Stimulated activated CD8-positive, alpha-beta memory T cell treated with anti-CD3 and anti-CD28 coated beads, Interleukin-7, amount 100 ng/mL, for 1 hour (primary cell): ENCODE measurements at places on chromosomes 1 and 21.

DNA sequence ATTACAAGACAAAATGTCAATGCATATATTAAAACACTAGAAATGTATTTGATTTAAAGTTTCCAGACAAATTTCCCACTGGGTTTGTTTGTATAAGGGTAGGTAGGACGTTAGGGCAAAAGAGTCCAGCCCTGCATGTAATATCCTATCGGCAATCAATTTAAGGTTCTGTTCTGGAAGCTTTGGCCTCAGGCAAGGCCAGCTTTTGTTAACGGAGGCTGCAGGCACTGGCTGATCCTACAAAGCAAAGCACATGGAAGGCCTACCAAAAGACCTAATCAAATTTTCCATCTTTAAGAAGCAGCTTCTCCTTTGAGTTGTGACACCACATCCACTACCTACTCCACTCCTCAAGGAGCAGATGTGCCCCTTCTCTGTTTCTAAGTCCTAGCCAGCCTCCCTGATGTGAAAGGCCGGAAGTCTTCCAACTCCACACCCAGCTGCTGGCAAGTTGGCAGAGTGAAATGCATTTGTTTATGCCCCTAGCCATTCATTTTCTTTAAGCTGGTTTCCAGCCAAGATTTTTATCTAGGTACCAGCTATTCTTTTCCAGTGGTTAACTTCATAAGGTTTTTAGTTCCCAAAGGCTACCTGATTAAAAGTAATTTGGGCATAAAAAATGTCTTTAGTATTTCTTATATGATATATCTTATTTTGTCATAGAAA is 452.6 kb downstream of the PTBP2 start:
- DNase-seq, result no peak

- peak; percentile 29 for DNase-seq
Observed at GRCh38 chr1:25487628-25488027, 55.8 kb upstream of the LDLRAP1 start.

GRCh38 chr21:25133939-25134338 is 473.3 kb downstream of the MRPL39 start:
- no peak for DNase-seq

DNA sequence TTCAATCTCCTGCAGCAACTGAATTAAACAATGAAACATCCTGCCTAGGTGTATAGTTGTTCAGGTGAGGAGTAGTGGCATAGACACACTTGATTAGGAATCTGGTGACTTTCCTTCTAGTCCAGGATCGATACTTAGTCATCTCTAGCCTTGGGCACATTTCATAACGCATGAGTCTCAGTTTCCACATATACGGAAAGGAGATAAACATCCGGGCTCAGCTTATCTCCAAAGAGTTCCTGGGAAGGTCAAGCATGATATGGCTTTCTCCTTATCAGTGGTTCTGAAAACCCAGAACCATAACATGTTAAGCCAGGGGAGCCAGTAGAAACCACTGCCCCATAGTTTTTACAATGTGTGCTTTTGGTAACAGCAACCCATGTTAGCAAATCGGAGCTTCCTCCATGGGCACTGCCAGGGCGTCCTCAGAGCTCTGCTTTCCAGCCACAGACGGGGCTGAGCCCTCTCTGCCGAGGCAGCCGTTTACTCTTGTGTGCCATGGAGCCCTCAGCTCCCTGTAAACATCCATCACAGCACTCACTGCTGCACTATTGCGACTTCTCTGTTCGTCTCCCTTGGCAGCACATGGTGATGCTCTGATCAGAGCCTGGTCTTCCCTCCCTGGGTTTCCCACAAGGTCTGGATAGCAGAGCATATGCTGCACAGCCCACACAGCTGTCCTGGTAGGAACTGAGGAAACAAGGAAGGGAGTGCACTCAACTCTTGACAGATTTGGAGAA is 34.6 kb downstream of the RUNX1 start:
- no peak for DNase-seq

DNA sequence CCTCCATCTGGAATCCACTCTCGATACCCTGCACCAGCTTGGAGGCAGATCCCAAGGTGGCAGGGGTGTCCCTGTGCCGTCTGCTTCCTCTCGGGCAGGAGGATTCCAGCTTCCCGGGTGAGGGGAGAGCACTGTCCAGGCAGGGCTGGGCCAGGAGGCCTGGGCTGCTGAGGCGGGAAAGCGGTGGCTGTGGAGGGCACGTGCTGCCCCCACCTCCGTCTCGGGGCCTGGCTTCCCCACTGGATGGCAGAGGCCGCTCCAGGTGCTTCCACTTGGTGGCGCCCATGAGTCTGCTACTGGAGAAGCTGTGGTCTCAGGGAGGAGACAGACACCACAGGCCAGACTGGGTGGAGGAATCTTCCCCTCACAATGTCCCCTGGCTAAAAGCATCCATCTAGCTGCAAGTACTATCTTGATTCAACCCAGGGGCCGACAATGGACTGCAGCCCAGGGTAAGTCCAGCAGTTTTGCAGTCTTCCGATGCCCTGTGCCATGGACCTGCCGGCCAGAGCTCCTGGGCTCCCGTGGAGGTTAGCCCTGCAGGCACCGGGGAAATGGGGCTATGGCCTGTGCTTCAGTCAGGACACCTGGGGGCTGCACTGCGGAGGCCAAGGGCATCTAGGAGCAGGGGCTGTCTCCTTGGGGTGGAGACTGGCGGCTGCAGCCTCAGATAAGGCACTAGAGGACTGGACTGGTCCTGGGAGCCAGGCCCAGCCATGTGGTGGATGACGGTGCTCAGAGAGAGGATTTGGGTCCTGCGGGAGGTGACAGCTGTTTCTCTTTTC is 41.3 kb upstream of the EIF4G3 start:
- no peak for DNase-seq

DNA sequence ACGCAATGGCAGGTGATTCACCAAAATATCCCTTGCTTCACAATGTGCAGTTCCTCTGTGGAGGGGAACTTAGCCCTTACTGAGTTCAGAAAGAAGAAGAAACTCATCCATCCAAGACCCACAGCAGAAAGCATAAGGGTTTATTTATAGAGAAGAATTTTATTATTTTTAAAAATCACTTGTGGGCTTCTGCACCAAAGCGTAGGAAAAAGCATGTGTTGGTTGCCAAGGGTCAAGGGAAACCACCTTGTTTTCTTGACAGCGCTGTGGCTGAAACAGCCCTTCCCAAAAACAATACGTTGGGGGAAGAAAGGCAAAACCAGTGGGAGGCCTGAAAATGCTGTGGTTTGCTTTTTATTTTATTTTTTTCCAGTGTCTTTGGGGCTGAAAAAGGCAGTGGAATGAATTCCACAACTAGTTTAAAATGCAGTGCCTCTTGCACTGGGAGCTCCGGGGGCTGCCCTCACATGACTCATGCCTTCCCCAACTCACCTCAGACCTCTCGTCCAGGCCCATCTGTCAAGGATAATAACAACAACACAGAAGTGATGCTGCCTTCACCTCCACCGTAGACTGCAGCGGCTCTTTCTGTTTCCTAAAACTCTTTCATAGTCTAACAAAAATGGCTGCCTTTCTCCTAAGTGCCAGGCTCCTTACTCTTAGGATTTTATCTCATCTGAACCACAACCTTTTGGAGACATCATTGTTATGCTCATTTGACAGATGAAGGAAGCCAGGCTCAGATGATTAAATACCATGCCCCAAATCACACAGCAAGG is 224.2 kb upstream of the JUN start:
- no peak for DNase-seq

GRCh38 chr1:212215910-212216309 is 69.3 kb upstream of the PPP2R5A start:
- DNase-seq, result no peak
